Epithelial cell of proximal tubule (primary cell): ENCODE measurements at places on chromosomes 3 and 15. TPM values are rescaled to one million over a fixed set of nuclear protein-coding genes. Genes with fewer than 3 reads are reported as not detected.

ETFA gene
- 112 and 117 TPM in 2 replicates for total RNA-seq

ARL14 gene
- total RNA-seq, result 0.87 TPM in 1 of 2 replicates, not detected in the other

AMIGO3 gene
- total RNA-seq, result 0.07 and 0.86 TPM in 2 replicates

CHRM5 gene
- not detected in 2 replicates for total RNA-seq

DNA sequence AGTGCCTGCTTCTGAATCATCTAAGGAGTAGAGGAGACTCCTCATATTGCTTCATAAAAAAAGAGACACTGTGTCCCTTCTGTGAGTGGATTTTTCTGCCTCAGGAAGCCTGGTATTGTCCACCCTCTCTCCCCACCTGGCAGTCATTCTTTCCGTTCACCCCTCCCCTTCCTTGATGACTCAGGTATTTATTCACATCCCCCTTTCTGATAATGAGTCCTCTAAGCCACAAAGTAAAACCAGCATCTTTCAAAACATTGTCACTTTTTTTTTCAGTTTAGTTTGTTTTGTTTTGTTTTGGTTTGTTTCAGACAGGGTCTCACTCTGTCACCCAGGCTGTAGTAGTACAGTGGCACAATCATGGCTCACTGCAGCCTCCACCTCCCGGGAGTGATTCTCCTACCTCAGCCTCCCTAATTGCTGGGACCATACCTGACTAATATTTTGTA, 65.2 kb upstream of the UBE2E1 start:
- no peak for DNase-seq

DNA sequence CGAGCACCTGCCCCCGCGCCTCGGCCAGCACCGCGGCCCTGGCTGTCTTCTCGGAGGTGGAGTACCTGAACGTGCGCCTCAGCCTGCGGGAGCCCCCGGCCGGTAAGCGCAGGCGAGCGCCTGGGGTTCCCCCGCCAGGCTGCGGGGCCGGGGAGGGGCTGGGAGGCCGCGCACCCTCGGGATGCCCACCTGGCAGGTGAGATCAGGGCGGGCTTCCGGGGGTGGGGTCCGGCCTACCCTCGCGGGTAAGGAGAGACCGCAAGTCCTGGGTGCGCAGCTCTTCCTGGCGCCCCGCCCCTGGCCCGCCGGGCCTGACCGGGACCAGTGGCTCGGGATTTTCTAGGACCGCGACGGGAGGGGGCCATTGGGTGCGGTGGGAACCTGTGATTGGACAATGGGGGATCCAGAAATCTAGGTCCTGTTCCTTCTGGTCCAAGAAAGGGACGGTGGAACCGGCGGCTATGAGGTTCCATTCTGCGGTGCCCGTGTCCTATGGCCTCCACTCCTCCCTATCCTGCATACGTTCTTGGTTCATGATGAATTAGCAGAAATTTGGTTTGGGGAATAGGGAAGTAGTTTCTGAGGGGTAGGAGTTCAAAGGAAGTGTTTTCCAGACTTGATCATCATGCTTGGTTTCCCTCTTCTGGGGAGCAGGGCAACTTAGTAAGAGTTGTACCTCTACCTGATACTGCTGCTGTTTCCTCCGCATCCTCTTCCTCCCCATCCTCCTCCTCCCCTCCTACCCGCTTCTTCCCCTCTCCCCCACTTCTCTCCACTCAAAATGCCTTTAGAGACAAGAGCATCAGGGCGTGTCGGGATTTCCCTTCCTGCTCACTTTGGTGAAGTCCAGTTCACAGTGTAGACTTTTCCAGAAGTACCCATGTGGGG, 808 bp downstream of the ARRDC4 start:
- no peak for DNase-seq

DNA sequence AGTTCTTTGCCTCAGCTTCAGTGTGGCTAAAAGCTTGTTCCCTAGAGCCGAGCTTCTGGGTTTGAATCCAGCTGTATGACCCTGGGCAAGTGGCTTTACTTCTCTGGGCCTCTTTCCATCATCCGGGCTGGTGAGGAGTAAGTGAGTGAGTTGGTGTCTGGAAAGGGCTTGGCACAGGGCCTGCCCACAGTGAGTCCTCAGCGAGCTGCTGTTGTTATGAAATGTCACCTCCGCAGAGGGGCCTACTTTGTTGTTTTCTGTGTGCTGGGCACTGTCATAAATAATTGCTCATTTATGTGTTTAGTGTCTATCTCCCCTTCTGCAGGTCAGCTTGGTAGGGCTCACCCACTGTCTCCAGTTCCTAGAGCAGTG, 31.7 kb downstream of the SLC6A6 start:
- DNase-seq, result no peak

DNA sequence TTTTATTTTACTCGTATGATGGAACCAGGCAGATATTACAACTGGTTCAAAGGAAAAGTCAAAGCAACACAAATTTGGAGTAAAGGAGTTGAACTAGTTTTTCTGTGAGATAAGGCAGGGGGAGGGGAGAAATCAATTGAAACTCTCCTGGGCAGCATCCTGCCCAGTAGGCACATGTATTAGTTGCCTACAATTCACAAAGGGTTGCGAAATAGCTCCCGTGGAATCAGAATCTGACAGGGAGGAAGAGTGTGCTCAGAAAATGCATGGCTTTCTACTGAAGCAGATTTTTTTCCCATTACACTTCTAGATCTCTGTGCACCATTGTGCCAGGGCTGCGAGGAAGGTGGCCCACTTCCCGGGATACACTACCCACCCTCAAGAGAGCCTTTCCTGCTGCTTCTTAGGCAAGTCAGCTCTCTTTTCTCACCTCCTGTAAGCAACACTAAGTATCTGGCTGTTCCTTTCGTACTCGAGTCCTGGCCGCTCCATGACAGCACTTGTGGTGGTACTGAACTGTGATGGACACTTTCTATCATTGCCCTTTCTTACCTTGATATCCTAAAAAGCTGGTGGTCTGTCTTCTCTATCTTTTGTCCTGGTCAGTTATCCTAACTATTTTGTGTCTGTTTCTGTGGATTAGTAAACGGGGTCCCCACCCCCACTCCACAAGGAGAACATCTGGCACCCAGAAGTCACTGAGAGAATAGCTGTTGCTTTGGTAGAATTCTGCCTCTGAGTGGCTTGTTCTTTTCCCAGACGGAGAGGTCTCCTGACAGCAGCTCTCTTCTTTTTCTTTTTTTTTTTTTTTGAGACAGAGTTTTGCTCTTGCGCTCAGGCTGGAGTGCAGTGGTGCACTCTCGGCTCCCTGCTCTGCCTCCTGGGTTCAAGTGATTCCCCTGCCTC, 74.8 kb downstream of the RPL39L start:
- DNase-seq, result no peak

DNA sequence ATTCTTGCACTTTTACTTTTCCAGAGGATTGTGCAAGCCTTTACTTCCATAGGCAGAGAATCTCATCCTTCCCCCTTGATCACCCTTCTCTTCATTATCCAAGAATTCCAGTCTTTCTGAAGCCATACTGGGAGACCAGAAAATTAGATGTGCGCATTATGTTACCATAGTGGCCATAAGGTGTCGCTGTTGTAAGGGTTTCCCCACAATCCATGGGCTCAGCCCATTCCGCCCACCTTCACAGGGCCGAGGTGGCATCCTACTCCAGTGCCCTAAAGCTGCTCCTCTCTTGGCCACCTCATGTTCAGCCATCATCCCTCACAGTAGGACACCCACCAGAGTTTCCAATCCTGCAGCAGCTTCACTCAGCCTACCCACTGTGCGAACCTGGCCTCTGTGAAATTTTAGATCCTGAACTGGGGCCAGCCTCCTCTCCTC, 35.0 kb downstream of the CTSH start:
- DNase-seq, result no peak

GRCh38 chr3:111352585-111352984, 189.4 kb upstream of the CD96 start:
- DNase-seq, result no peak

DNA sequence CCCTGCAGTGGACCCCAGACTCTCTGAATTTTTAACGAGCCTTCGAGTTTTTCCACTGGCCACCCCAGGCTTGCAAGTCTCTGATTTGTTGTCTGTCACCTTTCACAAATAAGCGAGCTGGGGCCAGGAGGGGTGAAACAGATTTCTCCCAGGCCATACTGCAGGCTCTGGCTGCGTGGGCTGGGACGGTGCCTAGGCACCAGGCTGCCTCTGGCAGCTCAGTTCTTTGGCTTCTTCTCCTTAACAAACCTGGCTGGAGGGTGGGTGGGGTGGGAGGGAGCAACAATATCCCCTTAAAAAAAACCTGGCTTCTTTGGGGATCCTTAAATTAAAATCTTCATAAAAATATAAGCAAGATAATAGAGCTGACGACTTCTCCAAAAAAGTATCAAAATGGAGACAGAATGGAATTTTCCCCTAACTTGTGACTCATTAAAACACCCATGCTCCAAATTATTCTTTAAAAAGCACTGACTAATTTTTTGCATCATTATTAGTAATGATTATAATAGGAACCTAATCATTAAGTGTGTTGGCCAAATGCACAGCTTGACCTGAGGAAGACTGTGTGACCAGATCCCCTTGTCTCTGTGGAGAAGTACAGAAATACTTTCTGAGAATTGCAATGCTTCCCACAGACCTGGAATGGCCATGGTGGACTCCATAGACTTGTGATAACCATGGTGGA, 84.1 kb downstream of the SNRK start:
- DNase-seq, result no peak

GRCh38 chr3:73535931-73536330, 88.8 kb downstream of the PDZRN3 start:
- no peak for DNase-seq

DNA sequence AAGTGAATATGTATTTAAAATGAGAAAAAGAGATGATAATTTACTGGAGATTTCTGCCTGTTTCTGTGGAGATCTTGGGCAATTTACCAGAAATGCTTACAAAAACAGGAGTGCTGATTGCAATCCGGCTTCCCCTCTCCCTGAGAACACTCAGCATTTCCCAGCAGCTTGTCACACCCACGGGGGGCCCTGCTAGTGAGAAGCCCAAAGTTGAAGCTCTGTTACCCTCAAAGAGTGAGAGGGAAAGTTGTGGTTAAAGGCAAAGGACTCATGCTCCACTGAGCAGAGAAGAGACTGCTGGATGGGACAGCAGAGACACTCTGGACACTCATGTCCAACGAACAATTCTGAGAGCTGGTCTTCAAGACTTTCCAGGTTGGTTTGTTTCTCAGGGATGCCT, 2.9 kb downstream of the MCTP2 start:
- DNase-seq, result no peak

DNA sequence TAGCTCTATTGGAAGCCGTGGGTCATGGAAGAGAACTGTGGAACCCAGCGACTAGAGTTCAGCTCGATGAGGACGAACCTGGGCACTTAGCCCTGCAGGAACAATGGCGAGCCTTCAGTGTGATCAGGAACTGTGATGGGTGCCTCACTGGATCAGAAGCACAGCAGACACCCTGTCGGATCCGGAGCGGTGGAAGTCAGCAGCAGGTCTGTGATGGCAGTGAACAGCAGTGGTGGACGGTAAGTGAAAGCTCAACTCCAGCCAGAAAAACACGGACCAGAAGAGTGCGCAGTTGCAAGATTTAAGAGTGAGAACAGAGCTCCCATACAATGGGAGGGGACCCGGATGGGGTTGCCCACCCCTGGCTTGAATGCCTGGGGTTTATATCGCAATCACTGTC, 282.2 kb downstream of the NSUN3 start:
- no peak for DNase-seq

DNA sequence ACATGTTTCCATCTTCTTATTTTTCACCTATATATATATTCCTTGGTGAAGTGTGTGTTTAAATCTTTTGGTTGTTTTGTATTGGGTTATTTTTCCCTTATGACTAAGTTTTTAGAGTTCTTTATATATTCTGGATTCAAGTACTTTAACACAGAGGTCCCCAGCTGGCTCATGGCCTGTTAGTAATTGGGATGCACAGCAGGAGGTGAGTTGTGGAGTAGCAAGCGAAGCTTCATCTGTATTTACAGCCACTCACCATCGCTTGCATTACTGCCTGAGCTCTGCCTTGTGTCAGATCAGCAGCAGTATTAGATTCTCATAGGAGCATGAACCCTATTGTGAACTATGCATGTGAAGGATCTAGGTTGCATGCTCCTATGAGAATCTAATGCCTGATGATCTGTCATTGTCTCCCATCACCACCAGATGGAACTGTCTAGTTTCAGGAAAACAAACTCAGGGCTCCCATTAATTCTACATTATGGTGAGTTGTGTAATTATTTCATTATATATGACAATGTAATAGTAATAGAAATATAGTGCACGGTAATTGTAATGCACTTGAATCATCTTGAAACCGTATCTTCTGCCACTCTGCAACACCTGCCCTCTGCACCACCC, 151.6 kb downstream of the RSRC1 start:
- DNase-seq, result no peak

GRCh38 chr3:89032346-89033013, 74.9 kb upstream of the EPHA3 start:
- peak; percentile 13 for DNase-seq

DNA sequence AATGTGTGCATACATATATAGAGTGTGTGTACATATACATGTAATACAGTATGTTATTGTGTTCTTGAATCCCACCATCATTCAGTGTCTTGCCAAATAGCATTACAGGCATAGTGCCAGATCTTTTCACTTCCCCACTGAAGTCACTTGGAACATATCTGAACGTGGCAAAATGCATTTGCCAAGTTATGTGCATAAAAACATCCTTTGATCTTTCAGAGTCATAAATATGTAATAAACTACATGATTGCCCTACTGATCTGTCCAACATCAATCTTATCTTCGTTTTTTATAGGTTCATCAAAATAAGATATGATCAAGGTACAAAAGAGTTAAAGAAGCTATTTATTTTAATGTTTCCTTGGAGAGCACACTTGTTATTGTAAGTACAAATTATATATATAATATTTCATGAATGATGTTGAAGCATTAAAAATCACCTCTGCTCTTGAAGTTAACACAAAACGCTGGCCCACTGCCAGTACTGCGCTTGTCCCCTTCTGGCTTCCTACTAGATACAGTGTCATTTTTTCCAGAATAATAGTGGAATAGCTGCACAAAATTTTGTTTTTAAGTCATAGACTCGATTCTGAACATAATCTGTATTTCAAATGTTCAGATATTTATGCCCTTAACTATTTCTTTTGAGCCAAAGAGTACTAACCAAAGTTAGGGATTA, 549.5 kb upstream of the ARRDC4 start:
- no peak for DNase-seq

- DNase-seq, result no peak
Observed at GRCh38 chr3:30610702-30611368, 4.4 kb downstream of the TGFBR2 start.

TRAIP gene
- 17.1 and 18.9 TPM in 2 replicates for total RNA-seq

GRCh38 chr3:99836681-99837080, 19.0 kb downstream of the CMSS1 start:
- no peak for DNase-seq

INSYN1 gene
- total RNA-seq, result under 0.01 and 2.0 TPM in 2 replicates

ACKR4 gene
- total RNA-seq, result not detected in 2 replicates

- no peak for DNase-seq
Observed at GRCh38 chr3:12842469-12842868, 1.1 kb upstream of the RPL32 start.

CLSTN2 gene
- total RNA-seq, result 3.0 and 9.7 TPM in 2 replicates

GRCh38 chr3:120767106-120767505, 24.6 kb downstream of the GTF2E1 start:
- no peak for DNase-seq

GRCh38 chr3:46849045-46849631, 14.1 kb downstream of the MYL3 start:
- no peak for DNase-seq
